ENCODE measurements at places on chromosomes 3 and 15.

DNA sequence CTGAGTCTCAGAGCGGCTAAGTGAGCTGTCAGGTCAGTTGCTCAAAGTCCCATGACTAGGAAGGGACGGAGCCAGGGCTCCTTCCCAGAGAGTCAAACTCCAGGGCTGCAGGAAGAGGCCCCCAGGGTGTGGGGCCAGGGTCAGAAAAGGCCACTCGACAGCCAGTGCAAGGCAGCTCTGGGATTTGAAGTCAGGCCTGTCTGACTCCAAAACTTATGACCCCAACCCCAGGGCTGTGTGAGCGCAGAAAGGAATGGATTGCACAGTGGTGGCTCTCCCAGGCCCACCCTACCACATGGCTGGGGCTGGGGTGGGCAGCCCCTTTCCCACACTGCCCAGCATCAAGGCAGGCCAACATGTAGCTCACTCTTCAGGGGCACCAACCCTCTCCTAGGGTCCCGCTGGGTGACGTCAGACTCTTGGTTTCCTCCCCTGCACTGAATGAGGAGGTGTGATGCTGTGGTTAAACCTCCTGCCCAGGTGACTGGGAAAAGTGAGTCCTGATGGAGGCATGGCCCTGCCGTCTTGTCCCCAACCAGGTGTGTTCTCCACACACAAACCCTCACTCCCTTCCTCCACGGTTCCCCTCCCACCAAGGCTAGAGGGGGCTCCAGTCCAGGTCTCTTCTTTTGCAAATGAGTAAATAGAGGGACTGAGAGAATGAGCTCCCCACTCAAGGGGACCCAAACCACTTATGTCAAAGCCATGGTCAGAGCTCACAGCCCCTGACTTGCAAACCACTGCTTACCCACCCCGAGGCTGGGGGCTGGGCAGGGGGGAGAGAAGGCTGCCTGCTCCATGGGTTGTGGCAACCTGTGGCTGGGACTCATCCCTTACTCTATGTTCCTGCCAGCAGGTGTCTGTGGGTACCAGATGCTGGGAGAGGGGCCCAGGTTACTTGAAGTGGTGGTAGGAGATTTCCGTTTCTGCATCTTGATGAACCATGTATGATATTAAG lies 23.8 kb upstream of the CORO2B start:
- DNase-seq, result no peak

DNA sequence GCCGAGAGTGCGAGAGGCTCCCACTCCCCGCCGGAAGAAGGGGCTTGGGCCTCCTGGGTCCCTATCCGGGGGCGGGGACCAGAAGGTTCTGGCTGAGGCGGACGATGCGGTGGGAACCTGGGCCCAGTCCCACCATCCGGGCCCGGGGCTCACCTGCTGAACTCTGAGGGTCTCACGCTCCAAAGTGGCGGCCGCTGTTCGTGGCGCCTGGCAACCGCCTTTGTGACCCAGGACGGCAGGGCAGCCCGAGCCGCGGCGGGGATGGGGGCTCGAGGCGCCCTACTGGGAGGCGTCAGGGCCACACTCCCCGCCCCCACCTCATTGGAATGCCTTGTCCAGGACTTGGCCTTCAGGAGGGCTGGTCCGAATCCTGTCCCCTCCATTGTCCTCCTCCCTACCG lies at the start of gene FANCD2OS:
Gene FANCD2OS, minus strand, starts transcription at position 165 of the 400 bp plus-strand sequence. CDS start 3,481 bp downstream, outside the sequence.
- DNase-seq, result no peak

DNA sequence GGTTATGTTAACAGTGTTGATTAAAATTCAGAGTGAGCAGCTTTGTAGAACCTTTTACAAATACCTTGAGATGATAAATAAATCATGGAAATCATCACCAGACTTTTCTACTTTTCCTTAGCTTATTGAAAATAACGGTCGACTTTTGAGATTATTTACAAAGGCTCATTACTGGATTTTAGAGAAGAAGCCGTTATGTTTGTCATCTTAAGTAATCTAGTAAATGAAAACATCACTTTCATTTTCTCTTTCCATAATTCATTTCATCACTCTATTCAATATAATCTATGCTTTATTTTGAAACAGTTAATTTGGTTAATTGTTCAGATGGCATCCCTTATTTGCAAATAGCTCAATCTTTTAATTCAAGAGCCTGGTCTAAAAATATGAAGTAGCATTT lies 3.6 kb downstream of the PLCL2 start:
- DNase-seq, result no peak

DNA sequence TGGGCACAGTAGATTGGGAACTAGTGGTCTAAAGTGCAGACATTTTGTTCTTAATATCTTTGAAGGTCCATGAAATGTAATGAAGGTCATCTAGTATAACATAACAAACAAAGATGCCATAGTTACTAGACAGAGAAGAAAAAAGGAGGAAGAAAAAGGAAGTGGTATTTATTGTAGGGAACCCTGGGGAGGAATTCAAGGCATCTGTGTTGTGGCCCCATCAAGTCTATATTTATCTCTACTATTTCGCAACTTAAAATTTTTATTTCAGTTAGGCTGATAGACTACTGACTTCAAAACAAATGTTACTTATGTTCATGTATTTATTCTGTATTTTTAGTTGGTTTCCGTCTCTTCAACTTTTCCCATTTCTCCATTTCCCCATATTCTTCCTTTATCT lies 48.9 kb upstream of the ZDHHC23 start:
- DNase-seq, result no peak

DNA sequence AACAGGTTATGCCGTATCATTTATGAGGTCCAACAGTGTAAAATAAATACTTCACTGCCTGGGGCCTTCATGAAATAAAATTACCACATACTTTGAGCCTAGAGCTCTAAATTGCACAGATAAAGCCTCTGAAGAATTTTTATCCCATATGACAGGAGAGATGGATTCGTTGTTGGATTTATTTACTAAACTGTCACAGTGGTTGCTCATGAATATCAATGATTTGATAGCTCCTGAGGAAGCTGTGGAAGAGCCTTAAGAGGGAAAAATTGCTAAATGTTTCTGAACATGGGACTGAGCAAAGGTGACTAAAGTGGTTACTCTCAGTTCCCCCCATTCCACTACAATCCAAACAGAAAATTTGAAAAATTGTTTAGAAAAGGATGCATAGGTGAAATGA lies 558.9 kb upstream of the IL12A start:
- no peak for DNase-seq

DNA sequence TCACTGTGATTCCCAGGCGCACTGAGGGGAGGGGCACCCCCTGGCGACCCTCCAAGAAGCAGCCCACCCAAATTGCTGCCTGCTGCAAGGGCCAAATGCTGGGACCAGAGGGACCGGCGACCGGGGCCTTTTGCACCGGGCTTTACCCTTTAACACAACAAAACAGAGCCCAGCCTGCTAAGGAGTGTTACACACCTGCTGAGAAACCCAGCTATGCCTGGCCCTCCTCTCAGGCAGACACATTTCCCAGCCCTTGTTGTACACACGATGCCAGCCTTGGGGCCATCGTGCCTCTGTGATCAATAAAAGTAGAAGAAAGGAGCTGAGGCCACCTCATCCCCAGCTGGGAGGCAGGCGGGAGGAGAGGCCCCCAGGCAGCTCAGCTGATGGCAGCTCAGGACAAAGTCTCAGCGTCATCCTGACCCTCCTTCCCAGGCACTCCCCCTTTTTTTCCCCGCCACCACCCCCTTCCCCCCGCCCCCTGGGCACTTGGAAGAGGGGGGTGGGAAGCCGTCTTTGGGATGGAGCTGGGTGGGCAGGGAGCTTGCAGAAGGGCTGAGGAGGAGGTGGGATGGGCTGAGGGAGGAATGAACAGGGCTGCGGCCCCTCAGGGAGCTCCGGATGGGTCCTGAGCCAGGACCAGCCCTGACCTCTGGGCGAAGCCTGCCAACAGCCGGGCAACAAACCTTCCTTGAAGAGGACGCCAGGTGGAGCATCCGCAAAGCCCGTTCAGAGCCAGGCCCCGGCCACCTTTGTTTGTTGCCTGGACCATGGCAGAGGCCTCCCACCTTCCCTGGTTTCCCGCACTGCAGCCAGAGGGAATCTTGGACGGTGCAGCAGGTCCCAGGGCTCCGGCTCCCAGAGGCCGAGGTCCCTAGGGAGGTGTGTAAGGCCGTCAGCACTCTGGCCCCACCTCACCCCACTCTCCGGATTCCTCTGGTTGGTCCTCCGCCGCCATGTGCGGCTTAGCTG lies 45.9 kb upstream of the SEC61A1 start:
- no peak for DNase-seq

DNA sequence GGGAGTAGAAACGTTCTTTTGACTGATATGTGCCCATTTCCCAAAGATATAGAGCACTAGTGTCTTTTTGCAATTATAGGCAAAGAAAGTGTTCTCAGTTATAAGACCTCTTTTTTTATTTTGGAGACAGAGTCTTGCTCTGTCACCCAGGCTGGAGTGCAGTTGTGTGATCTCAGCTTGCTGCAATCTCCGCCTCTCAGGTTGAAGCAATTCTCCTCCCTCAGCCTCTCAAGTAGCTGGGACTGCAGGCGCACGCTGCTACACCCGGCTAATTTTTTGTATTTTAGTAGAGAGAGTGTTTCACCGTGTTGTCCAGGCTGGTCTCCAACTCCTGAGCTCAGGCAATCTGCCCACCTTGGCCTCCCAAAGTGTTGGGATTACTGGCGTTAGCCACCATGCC lies 20.7 kb upstream of the ZNF639 start:
- no peak for DNase-seq

- DNase-seq, result no peak
Measured at GRCh38 chr3:112074616-112075497, 11.3 kb upstream of the C3orf52 start.

- no peak for DNase-seq
Measured at GRCh38 chr3:14290631-14291385, 111.6 kb upstream of the SLC6A6 start.

DNA sequence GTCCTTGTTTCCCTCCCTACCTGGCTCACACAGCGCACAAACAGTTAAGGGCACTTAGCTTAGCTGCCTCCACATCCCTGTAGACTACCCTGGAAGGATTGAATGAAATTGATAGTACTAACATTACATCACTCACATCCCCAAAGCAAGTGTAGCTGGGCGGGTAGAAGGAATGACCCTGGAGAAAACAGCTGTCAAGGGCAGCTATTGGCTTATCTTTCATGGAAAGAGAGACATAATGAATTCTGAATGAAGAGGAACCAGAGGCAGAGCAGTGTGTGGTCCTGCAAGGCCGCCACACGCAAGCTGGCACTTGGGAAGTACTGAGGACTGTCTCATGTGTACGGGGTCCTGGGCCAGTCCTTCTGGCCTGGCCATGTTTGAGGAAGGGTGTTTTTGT lies 369.6 kb upstream of the RGMA start:
- DNase-seq, result no peak

DNA sequence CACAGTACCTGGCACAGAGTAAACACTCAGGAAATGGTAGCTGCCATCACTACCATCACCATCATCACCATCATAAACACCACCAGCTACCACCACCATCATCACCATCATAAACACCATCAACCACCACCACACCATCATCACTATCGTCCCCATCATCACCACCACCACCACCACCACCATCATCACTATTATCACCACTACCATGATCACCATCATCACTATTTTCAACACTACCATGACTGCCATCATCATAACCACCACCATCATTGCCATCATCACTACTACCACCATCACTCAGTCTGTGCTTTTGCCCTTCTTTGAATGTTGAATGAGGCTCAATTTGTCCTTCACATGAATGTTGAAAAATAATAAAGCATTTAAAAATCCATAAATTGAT lies 21.2 kb upstream of the IL16 start:
- no peak for DNase-seq

GRCh38 chr15:67100801-67101581 lies 35.6 kb downstream of the SMAD3 start:
- DNase-seq, result no peak

- DNase-seq, result peak; percentile 90
Measured at GRCh38 chr3:120147072-120147871, 53.0 kb upstream of the GSK3B start.

GRCh38 chr3:62895901-62896300 lies 20.7 kb upstream of the CADPS start:
- DNase-seq, result no peak
